ENCODE measurements at places on chromosomes 1 and 21.

- DNase-seq, result no peak
Measured at GRCh38 chr1:26289158-26290059, 9.5 kb downstream of the SH3BGRL3 start.

DNA sequence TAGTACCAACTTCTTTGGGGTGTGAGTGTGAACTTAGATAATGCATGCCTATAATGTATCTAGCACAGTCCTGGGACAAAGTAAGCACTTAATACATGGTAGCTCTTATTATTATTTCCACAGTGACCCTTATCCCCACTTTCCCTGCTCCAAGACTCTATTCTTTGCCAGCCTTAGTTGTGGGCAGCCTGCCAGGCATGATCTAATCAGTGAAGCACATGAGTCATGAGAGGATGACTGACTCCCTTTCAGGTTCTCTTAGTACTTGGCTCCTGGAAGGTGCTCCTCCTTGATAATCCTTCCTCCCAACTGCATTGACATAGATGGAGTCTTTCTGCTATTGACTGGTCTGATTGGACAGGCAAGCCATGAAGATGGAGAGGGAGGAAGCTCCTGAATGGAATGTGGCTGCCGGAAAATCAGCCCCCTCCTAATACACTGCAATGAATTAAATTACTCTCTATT, 17.4 kb upstream of the GNG12 start:
- no peak for DNase-seq

DNA sequence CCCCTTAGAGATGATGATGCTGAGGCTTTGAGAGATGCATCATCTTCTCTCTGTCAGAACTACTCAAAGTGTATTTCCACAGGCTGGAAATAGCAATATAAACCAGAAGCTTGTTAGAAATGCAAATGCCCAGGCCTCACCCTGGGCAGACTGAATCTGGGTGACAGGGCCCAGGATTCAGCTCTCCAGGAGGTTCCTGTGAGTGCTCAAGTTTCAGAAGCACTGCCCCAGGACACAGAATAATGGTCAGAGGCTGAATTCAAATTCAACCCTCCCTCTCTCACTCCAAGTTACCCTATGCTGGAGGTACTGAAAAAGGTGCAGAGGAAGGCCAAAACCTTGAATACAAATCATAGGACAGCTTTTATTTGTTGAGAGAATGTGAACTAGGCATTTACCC, 98.5 kb upstream of the NGF start:
- no peak for DNase-seq

GRCh38 chr1:184299406-184299790, 87.4 kb upstream of the C1orf21 start:
- no peak for DNase-seq

DNA sequence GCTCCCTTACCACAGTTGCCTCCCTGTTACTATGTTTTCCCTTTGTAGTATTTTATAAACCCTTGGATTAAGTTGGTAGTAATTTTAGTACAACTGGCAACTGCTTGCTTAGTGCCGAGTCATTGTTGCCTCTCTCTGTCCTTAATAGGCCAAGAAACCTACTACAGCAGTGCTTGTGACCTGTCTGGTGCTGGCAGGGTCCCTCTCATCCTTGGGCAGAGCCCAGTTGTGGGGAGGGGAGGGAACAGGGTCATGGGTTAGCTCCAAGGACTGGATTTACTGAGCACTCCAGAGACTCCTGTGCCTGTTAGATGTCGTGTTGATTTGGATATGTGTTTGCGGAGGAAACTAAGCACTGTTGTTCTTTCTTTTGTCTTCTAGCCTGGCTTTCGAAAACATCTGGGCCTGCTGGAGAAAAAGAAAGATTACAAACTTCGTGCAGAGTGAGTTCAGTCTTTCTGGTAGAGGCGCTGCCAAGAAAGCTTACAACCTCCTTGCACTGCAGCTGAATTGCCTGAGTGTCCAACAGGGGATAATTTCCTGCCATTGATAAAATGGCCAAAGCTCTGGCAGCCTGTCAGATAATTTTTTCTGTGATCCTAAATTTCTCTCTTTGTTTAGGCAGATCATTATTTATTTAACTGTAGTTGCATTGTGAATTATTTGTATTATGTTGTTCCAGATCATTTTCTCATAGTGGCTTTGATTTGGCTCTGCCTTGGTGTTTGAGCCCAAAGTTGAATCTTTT, 3.6 kb downstream of the UTP11 start:
- DNase-seq, result no peak

DNA sequence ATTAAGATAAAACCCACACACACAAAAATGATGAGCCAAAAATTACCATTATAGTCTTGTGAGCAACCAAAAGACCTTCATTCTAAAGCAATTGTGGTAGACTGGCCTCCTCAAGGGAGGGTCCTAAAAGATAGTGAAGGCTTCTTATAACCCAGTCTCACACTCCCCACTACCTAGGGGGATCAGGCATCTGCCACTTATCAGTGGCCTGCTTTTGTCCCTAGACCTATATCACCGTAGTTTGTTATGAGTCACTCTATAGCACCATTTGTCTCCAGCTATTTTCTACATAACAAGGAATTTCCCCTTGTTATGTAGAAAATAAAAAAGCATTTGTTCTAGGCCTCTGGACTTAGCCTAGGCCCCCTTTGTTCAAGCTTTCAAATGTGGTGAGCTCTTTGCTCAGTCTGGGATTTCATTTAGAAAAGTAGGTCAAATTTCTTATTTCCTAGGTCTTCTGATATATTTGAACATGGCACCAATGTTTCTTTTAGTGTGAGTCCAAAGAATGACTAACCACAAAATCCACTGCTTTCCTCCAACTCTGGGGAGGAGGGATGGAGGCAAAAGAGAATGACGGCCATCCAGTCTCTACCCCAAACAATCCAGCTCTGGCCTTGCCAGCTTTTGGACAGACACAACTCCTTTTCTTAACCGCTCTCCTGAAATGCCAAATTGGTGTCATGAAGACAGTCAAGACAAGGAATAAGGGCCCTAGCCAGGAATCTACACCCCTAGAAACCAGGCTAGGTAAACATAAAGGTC, 8.9 kb downstream of the ADAR start:
- no peak for DNase-seq

- no peak for DNase-seq
Measured at GRCh38 chr1:10597492-10598388, 123.0 kb downstream of the PEX14 start.

DNA sequence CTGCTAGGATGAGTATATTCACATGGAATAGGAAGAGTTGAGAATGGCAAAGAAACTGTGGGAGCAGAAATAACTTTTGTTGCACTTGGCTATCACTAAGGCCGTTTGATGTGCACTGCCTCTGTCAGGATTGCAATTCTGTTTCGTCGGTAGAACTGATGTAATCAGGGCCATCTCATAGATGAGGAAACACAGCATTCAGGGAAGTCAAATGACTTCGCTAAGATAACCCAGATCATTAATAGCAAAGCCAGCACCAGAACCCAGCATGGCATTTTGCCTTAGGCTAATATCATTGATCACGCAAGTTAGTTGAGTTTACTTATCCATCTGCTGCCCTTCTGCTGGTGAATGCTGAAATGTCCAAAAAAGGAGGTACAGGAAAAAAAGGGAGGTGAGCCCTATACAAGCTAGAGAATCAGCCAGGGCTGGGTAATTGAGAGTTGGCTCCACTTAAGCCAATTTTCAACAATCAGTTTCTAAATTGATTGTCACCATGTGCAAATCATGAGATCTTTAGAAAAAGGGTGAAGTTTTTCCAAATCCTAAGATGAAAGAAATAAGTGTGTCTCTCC, 7.6 kb downstream of the RASSF5 start:
- no peak for DNase-seq

- no peak for DNase-seq
Measured at GRCh38 chr1:245786948-245787347, 632.2 kb downstream of the KIF26B start.

DNA sequence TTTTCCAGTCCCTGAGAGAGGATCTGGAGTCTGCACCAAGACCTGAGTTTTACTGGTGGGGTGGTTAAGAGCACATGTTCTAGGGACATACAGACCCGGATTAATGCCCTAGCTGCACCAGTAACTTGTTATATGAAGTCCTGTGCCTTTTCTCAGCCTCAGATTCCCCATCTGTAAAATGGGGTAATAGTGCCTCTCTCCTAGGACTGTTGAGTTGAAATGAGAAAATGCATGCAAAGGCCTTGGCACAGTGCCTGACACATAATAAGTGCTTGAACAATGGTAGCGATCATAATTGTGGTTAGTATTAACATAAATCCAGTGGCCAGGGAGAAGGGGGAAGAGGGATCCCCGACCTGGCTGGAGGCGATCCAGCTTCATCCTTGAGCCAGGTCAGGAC, 12.3 kb downstream of the AHDC1 start:
- DNase-seq, result no peak

DNA sequence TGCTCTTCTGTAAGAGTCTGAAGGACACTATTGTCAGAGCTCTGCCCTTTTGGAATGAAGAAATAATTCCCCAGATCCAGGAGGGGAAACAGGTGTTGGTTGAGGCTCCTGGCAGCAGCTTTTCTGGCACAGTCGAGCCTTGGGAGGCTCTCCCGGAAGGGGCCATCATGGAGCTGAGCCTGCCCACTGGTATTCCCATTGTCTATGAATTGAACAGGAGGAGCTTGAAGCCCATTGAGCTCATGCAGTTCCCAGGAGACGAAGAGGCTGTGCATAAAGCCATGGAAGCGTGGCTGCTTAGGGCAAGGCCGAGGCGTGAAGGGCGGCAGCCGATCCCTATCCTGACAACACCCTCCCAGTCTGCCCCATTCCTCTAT, 26.6 kb downstream of the UBE4B start:
- DNase-seq, result no peak

- DNase-seq, result no peak
Measured at GRCh38 chr21:43731891-43732711, 13.2 kb downstream of the PDXK start.

GRCh38 chr1:182587666-182588499, 1.2 kb downstream of the RNASEL start:
- no peak for DNase-seq

GRCh38 chr1:86718786-86719185, 14.4 kb downstream of the SH3GLB1 start:
- no peak for DNase-seq

- no peak for DNase-seq
Measured at GRCh38 chr1:227777156-227777555, 38.3 kb upstream of the PRSS38 start.

DNA sequence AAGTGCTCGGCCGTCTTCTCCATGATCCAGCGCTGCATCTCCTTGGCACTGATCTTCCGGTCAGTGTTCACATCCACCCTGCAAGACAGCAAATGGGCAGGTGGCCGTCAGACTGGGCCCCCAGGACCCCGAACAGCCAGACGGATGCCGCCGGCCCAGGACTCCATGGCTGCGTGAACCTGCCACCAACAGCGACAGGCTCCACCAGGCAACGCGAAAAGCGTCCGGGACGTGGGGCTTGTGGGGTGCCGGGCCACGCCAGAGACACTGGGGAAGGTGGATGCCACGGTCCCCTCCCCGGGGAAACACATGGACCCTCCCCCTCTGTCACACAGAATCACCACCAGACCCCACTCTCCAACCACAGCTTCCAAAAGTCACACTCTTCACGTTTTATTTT, 7.9 kb downstream of the SDF4 start:
- no peak for DNase-seq

- DNase-seq, result no peak
Measured at GRCh38 chr1:39269791-39270342, 65.4 kb downstream of the MACF1 start.

- no peak for DNase-seq
Measured at GRCh38 chr1:59532102-59532501, 235.2 kb downstream of the FGGY start.
